ENCODE measurements at places on chromosomes 5 and 9.
A peak's percentile ranks its signal among the peaks of the same experiment; 100 is the strongest.

DNA sequence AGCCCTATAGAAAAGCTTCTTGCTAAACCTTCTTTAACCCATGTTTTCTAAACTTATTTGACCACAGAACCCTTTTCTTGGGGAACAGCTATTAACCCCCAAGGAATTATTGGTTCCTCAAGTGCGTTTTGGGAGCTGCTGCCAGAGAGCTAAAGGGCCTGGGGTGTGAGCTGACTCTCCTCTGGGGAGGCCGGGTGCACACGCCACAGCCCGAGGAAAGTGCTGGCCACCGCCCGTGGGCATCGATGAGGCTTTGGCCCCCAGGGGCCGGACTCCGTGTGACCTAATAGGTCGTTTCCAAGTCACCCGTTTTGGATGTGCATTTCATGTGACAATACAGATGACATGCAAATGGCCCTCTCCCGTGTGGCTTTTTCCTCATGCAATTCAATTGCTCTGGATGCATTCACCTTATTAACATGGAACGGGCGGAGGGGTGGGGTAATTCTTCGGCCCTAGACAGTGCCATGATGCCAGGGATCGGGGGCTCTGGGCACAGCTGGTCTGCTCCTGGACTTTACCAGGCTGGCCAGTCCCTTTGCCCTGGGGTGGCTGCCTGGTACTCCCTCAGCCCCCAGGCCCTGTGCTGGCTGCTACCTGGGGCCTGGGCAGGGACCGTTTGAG, 19.5 kb downstream of the PLPP7 start:
- no peak for DNase-seq

GRCh38 chr5:112010475-112010874, 253.5 kb upstream of the NREP start:
- no peak for DNase-seq

GRCh38 chr5:172586125-172587060, 54.7 kb upstream of the NEURL1B start:
- no peak for DNase-seq

- DNase-seq, result no peak
These were observed 237.5 kb downstream of the GADD45G start for GRCh38 chr9:89842267-89842768.

GRCh38 chr9:36250079-36250478, 8.2 kb downstream of the GNE start:
- DNase-seq, result no peak

GRCh38 chr9:129828051-129828450, 4.1 kb upstream of the TOR1A start:
- no peak for DNase-seq

GRCh38 chr5:113124265-113124664, 147.7 kb downstream of the DCP2 start:
- no peak for DNase-seq

- DNase-seq, result no peak
These were observed 123.9 kb upstream of the PUM3 start for GRCh38 chr9:2967766-2968165.

DNA sequence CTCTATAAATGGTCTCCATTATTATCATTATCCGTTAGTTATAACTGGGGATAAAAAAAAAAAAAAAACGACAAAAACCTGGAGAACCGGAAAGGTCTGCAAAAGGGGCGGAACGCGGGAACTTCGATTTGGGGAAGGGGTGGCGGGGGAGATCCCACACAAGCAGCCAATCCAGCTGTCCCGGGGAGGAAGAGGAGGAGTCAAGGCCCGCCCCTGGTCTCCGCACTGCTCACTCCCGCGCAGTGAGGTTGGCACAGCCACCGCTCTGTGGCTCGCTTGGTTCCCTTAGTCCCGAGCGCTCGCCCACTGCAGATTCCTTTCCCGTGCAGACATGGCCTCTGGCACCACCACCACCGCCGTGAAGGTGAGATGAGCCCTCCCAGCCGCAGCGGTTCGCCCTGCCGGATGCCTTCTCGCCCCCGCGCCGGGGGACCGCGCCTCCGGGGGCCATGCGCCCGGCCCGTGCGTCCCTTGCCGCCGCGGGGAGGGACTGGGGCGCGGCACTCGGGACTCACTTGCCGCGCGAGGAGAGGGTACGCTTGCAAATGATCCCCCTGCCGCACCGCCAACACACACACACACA, at the start of gene MTAP:
Gene MTAP (plus strand): TSS at position 219 of the 583 bp plus-strand sequence. CDS start 113 bp downstream, at position 332.
- peak; percentile 61 for DNase-seq

DNA sequence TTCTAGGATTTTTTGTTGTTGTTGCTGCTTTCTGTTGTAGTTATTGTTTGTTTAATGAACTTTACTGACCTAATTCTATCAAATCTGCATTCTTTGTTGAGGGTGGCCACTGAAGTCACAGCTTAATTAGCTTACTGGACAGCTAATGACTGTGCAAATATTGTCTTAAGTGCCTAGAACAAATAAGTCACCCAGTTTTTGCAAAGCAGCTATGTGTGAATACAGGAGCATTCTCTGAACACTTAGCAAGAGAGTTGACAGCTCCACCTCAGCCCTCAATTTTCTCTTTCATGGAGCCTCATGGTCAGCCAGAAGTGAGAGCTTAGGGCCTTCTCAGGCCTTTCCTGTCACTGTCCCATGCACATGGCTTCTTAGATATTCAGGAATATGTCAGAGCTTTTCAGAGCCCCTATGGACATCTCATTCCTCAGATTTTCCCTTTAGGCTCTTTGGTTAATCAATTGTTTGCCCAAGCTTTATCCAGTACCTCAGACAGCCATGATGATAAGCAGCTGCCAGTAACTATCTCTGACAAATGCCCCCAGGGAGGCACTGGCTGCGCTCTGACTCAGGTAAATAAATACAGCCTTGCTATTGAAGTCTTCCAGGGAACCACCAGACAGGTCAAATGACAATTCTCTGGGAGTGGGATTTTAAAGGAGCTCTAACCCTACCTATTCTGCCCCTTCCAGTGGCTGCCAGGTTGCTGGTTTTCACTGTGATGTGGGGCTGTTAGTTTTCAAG, 241.4 kb upstream of the IL12B start:
- DNase-seq, result no peak

- DNase-seq, result peak; percentile 48
These were observed 1.2 kb upstream of the GCNT4 start for GRCh38 chr5:75053304-75054133.

DNA sequence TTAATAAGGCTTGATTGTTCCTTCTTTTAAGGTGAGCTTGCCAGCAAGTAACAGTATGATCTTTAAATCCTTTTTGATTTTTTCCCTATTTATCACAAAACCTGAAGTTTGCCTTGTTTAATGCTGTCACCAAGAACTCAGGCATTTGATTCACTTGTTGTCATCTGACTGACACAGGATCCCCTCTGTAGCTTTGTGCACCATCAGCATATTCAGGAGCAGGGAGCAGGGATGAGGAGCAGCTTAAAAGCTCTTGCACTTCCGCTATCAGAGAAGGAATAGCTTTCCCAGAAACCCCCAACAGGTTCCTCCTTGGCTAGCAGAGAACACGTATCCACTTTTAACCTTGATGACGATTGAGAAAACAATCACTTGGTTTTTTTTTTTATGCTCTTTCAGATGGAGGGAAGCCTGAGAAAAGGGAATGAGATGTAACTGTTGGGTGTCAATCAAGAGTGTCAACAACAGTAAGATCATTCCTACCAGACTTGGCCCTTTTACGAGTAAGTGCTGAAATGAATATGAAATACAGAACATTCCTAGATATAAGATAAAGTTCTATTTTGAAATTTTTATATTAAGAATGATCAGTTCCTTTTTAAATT, 433.1 kb upstream of the CDH18 start:
- no peak for DNase-seq

GRCh38 chr9:84974855-84975254, 305.3 kb downstream of the NTRK2 start:
- DNase-seq, result no peak

DNA sequence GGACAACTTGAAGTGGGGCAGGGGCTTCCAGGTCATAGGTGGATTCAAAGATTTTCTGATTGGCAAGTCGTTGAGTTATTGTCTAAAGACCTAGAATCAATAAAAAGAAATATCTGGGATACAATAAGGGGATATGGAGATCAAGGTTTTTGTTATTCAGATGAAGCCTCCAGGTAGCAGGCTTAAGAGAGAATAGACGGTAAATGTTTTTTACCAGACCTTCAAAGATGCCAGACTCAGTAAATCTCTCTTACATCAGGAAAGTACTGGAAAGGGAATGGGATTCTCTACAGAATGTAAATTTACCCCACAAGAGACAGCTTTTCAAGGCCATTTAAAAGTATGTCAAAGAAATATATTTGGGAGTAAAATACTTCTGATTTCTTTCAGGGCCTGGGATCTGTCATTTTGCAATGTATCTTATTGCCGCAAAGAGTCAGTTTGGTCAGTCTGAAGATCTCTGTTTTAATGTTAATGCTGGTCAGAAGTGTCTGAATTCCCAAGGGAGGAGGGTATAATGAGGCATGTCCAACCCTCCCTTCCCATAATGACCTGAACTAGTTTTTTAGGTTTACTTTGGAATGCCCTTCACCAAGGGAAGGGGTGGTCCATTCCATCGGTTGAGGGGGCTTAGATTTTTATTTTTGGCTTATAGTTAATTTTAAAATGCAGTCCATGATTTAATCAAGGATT, 13.6 kb upstream of the LYSMD3 start:
- no peak for DNase-seq

DNA sequence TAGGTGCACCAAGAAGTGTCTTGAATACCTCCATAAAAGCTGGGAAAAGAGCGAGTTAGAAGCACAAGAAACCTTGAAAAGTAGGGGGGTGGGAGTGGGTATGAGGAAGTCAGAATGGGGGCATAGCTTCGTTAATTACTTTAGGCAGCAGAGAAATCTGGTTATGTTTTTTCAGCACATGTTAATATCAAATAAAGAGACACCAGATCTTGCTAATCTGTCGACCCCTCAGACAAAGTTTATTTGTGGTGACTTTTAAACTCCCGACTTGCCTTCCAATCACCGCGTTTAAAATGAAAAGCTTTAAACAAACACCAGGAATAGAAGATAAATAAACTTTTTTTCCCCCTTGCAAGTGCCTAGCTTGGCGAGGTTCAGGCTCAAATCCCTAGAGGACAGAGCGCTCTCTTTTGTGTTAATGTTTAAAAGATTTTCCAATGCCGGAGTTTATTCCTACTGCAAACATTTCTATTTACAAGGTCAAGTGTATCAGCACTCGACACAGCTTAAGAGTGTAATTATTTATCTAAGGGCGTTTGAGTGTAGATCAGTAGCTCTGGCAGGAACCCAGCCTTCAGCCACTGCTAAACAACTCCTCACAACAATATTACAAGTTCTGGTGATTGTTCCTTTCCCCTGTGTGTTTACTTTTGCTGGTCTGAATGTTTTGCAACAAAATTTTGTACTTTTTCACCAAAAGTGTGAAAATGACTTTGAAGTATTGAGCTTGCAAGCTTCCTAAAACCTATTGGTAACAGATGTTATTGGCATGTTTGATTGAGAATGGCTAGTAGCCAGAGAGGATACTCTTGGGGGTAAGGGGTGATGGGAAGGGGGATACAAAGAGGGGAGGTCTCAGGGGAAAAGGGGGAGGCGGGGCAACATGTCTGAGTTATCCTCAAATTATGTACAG, 3.8 kb downstream of the GAS1 start:
- no peak for DNase-seq

GRCh38 chr5:52560366-52560765, 227.3 kb upstream of the ITGA1 start:
- no peak for DNase-seq

DNA sequence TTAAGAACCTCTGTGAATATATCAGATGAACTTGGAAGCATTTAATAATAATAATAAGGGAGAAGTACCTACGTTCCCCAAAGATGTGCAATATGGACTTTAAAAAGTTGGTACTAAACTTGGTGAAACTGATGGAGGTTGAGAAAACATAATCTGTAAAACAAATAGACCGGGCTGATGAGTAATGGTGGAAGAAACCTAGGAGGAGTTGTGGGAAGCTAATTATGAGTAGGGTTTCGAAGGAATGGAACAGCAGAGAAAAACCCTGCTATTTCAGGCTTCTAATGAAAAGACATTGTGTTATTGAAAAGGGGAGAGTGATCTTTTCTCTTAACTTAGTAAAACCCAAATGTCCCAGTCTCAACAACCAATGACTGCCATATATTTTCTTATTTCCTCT, 229.3 kb downstream of the PCSK1 start:
- no peak for DNase-seq

DNA sequence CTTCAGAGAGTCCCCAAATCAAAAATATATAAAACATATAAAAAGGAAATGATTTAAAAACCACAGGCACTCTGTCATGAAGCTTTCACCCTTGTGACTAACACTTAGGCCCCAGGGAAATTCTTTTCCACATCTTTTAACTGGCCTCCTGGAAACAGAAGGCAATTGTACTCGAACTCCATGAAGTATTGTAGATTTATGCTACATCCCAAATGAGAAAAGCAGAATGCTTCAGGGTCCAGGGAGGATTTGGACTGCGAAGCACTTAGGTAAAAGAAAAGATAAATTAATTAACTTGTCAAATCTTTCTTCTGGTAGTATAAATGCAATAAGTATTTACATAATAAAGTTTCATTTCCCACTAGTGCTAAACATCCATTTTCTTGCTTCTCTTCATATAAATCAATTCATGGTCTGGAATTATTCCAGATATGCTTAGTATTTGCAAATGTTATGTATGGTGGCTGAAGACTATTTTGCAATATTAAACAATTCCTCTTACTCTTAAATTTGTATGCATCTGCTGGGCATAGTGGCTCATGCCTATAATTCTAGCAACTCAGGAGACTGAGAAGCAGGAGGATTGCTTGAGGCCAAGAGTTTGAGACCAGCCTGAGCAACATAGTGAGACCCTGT, 64.9 kb upstream of the ELL2 start:
- DNase-seq, result no peak

GRCh38 chr9:113302792-113303418, at the start of gene RNF183:
RNF183 (minus strand) TSS chr9:113303376; CDS start chr9:113298184, 5,192 bp downstream.
- no peak for DNase-seq

DNA sequence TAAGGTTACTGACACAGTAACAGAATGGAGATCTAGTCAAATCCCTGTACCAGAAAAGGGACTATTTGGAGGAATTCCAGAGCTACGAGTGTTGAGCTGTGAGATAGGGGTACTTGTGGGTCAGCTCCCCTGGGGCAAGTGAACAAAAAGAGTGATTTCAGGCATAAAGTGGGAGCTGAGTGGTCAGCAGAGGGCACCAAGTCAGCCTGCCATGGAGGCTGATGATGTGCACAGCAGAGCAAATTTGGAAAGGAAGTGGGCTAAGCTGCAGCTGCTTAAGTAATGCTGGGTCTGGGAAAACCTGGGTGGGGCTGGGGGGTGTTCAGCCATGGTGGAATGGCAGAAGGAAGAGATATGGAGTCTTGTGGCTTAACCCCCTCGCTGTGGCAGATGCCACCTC, 327.9 kb downstream of the NTRK2 start:
- DNase-seq, result no peak

Data from CD4-positive, alpha-beta T cell (primary cell).